Astrocyte of the cerebellum (primary cell): ENCODE measurements at places on chromosomes 16 and 17.
A peak's percentile ranks its signal among the peaks of the same experiment; 100 is the strongest.

GRCh38 chr17:43448720-43449469 is 34.9 kb upstream of the DHX8 start:
- DNase-seq: no peak

DNA sequence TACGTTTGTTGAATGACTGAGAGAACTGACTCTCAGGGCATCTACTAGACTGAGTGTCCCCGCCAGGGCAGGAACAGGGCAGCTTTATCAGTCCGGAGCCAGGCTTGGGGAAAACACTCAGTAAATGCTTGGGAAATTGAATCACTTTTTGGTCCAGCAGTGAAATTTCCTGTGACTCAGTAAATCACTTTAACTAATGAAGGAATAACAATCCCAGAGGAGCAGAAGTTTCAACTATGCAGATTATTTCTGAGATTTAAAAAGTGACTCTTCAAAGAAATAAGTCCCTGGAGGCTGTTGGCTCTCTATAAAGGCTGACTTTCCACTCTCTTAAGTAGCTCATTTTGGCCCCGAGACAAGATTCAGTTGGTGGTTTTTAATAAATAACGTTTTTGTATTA is 101.8 kb downstream of the FOXL1 start:
- peak; percentile 40 for DNase-seq

- DNase-seq: no peak
Measured at GRCh38 chr17:58338841-58339754, 10.5 kb upstream of the TSPOAP1 start.

DNA sequence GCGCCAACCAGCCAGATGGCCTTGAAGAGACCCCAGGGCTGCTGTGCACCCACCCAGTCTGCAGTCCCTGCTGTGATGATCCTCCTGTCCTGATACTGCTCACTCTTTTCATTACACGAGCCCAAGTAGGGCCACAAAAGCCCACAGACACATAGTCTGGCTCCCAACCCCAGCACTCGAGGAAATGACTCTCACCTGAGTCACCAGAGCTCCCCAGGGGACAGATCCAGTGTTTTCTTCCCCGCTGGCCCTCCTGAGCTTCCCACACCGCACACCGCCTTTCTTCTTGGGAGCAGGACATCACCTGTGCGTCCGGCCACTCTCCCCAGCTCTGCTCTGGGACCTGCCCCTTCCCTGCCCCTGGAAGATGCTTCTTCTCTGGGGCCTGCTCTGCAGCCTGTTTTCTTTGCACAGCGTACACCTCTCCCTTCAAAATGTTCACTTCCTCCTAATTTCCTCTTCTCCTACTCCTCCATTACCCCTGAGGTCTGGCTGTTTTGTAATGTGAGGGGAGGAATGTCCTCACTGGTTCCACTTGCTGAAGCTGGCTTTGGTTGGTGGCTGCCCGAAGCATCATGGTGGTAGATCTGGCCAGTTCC is 2.0 kb upstream of the SCN4A start:
- DNase-seq: no peak

- DNase-seq: no peak
Measured at GRCh38 chr16:15529673-15530072, 95.3 kb downstream of the BMERB1 start.
